Activated T-helper 2 cell treated with anti-CD3 and anti-CD28 coated beads, Interferon-gamma antibody, Interleukin-2, Interleukin-4, amounts not matched to agents 10 μg/mL and 5 μg/mL and 100 μg/mL, durations not matched to agents 14 hours and 24 hours and 36 hours (primary cell): ENCODE measurements at places on chromosomes 5 and 9. TPM values are rescaled to one million over a fixed set of nuclear protein-coding genes. Genes with fewer than 3 reads are reported as not detected.
A peak's percentile ranks its signal among the peaks of the same experiment; 100 is the strongest.

DNA sequence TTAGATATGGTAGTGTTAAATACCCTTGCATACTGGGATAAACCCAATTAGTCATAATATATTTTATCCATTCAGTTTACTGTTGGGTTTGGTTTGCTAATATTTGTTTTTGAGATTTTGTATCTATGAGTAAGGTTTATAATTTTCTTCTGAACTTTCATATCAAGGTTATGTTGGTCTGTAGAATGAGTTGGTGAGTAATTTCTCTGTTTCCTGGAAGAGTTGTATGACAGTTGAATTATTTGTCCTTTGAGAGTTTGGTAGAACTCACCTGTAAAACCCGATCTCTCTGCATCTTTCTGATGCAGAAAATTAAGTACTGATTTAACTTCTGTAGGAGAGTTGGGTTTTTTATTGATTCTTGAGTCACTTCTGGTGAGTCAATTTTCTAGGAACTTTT, 20.4 kb downstream of the DDX4 start:
- peaks cover 13% of the 10 kb centered on the region for H3K36me3 ChIP-seq
- H3K4me3 ChIP-seq = no peak overlapping the region
- H3K4me1 ChIP-seq = peaks cover 26% of the 10 kb centered on the region
- DNase-seq = no peak
- H3K27ac ChIP-seq = peak overlapping the region; percentile 68

- H3K27me3 ChIP-seq = no peaks in the 10 kb centered on the region
- DNase-seq = no peak
- H3K36me3 ChIP-seq = no peaks in the 10 kb centered on the region
- no peaks in the 10 kb centered on the region for H3K4me1 ChIP-seq
- no peak overlapping the region for H3K4me3 ChIP-seq
These were observed 105.0 kb downstream of the FBXL7 start for GRCh38 chr5:15604986-15605385.

DNA sequence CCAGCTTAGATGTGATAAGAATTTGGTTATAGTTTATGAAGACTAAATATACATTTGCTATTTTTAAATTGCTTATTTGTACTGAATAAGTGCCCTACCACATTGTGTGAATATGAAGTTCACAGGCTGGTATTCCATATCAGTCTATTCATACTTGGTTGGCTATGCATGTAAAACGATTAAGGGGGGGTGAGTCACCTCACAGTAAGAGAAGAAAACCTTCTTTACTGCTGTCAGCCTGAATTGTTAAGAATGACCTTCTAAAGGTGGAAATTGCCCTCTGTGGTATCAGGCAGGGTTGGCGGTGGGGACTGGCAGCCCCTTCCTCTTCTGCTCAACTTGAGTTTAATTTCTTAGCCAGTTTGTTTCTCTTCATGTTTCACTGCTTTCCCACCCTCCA, 127.0 kb upstream of the RPS23 start:
- H3K4me1 ChIP-seq = no peaks in the 10 kb centered on the region
- no peak overlapping the region for H3K27ac ChIP-seq
- H3K4me3 ChIP-seq = no peak overlapping the region
- H3K27me3 ChIP-seq = no peaks in the 10 kb centered on the region
- DNase-seq = no peak
- H3K36me3 ChIP-seq = no peaks in the 10 kb centered on the region

DNA sequence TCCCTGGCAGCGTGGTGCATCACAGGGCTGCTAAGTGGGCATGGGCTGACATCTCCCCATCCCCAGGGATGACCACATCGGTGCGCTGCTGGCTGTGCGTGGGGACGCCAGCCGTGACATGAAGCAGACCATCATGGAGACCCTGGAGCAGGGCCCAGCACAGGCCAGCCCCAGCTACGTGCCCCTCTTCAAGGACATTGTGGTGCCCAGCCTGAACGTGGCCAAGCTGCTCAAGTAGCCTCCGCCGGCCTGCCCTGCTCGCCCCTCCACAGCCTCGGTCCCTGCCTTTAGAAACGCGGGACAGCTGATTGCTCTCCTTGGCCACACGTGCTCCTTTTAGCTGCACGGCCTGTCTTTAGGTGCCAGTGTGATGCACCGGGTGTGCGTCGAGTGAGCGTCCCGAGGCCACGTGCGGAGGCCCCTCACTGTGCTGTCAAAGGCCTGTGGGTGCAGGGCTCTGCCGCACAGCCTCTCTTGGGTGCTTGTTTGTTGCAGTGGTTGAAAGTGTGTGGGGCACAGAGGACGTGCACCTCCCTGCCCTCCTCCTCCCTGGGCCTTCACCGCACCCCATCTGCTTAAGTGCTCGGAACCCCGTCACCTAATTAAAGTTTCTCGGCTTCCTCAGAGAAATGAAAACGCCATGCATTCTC, 23.8 kb downstream of the EXOC3 start:
- no peak for DNase-seq
- no peak overlapping the region for H3K27ac ChIP-seq
- H3K27me3 ChIP-seq = no peaks in the 10 kb centered on the region
- peaks cover 28% of the 10 kb centered on the region for H3K4me1 ChIP-seq
- no peak overlapping the region for H3K4me3 ChIP-seq
- peaks cover 70% of the 10 kb centered on the region for H3K36me3 ChIP-seq

DNA sequence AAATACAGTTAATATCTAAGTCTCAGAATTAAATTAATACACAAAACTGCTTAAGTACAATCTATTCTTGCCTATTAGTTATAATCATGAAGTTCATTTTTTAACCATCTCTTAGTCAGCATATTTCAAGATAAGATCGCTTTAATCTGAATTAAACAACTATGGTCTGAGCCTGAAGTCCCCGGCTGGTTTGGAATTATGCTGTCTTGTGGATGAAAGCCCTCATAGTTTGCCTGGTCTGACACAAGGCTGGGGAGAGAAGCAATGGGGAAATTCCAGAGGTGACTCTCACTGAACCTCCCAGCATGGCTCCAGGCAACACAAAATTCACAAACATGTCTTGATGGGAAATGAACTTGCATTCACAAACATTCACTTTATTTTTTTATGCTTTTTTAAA, 28.0 kb upstream of the GRAMD2B start:
- no peak overlapping the region for H3K27ac ChIP-seq
- H3K36me3 ChIP-seq = no peaks in the 10 kb centered on the region
- peaks cover 2% of the 10 kb centered on the region for H3K4me1 ChIP-seq
- H3K27me3 ChIP-seq = peaks cover 4% of the 10 kb centered on the region
- no peak overlapping the region for H3K4me3 ChIP-seq

- H3K4me3 ChIP-seq = no peak overlapping the region
- peaks cover 31% of the 10 kb centered on the region for H3K4me1 ChIP-seq
- H3K36me3 ChIP-seq = no peaks in the 10 kb centered on the region
- H3K27ac ChIP-seq = no peak overlapping the region
- H3K27me3 ChIP-seq = peaks cover 13% of the 10 kb centered on the region
- DNase-seq = no peak
These were observed 889 bp downstream of the PDLIM4 start for GRCh38 chr5:132258102-132259068.

DNA sequence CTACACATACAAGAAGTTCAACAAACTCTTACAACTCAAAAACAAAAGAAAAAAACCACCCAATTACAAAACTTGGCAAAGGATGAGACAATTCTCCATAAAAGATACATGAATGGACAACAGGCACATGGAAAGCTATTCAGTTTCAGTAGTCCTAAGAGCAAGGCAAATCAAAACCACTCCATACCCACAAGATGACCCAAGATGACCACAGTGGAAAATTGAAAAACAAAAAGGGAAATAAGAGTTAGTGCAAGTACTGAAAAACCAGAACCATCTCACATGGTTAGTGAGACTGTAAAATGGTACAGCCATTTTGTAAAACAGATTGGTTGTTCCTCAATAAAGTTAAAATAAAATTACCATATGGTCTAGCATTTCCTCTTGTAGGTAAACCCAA, 287.1 kb upstream of the CDH9 start:
- no peaks in the 10 kb centered on the region for H3K4me1 ChIP-seq
- H3K36me3 ChIP-seq = no peaks in the 10 kb centered on the region
- no peak overlapping the region for H3K27ac ChIP-seq
- no peak overlapping the region for H3K4me3 ChIP-seq
- no peak for DNase-seq
- no peaks in the 10 kb centered on the region for H3K27me3 ChIP-seq

DNA sequence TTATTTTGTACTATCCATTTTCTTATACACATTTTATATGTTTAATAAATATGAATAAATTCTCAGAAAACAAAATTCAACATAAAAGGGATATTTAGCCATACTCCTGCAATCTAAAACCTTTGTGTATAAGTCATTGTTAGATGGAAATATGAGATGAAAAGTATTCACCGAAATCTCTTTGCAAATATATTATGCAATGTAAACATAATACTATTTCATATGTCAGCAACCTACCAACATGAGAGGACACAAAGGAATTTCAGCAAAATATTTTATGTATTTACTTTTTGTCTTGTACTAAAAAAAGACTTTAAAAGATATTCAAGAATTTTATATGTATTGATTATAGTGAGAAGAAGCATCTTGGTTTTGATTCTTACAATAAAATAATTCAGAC, 1623.4 kb downstream of the EFNA5 start:
- H3K4me3 ChIP-seq = no peak overlapping the region
- no peaks in the 10 kb centered on the region for H3K27me3 ChIP-seq
- no peak for DNase-seq
- no peak overlapping the region for H3K27ac ChIP-seq
- H3K4me1 ChIP-seq = no peaks in the 10 kb centered on the region

DNA sequence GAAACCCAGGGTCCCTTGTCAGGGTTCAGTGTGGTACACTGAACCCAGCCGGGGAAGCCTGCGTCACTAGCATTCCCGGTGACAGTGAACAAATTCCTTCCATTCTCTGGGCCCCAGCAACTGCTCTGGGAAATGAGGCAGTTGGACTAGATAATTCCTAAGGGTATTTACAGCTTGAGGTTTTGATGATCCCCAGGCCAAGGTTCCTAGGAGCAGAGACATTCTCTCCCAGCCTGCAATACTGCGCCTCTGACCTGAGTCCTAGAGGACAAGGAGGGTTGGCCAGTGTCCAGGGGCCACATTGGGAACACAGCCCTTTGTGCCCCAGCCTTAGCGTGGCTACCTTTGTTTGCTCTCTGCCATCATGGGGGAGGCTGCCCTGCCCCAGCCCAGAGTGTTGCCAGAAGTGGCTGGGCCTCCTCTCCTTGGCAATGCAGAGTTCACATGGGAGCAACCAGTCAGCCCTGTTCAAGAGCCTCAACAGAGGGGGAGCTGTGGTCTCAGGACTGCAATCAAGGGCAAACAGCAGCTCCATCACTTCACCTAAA, 178.2 kb downstream of the SEC61B start:
- no peak for DNase-seq
- no peaks in the 10 kb centered on the region for H3K36me3 ChIP-seq
- no peak overlapping the region for H3K27ac ChIP-seq
- H3K4me3 ChIP-seq = no peak overlapping the region
- peaks cover 6% of the 10 kb centered on the region for H3K4me1 ChIP-seq

GRCh38 chr9:78626971-78627370, 330.0 kb downstream of the PSAT1 start:
- no peak overlapping the region for H3K4me3 ChIP-seq
- H3K36me3 ChIP-seq = no peaks in the 10 kb centered on the region
- no peak overlapping the region for H3K27ac ChIP-seq
- H3K4me1 ChIP-seq = no peaks in the 10 kb centered on the region
- no peak for DNase-seq
- no peaks in the 10 kb centered on the region for H3K27me3 ChIP-seq

GRCh38 chr5:15834596-15835245, 334.7 kb downstream of the FBXL7 start:
- no peak overlapping the region for H3K4me3 ChIP-seq
- no peaks in the 10 kb centered on the region for H3K4me1 ChIP-seq
- no peak for DNase-seq

GRCh38 chr9:132989414-132989996, 11.0 kb downstream of the GFI1B start:
- no peak overlapping the region for H3K4me3 ChIP-seq
- DNase-seq = no peak
- H3K27me3 ChIP-seq = peaks cover 11% of the 10 kb centered on the region
- no peak overlapping the region for H3K27ac ChIP-seq

GRCh38 chr5:168472329-168472728, 13.9 kb upstream of the RARS1 start:
- H3K4me1 ChIP-seq = no peaks in the 10 kb centered on the region
- H3K4me3 ChIP-seq = no peak overlapping the region
- peaks cover 7% of the 10 kb centered on the region for H3K27me3 ChIP-seq
- no peaks in the 10 kb centered on the region for H3K36me3 ChIP-seq
- H3K27ac ChIP-seq = no peak overlapping the region

DNA sequence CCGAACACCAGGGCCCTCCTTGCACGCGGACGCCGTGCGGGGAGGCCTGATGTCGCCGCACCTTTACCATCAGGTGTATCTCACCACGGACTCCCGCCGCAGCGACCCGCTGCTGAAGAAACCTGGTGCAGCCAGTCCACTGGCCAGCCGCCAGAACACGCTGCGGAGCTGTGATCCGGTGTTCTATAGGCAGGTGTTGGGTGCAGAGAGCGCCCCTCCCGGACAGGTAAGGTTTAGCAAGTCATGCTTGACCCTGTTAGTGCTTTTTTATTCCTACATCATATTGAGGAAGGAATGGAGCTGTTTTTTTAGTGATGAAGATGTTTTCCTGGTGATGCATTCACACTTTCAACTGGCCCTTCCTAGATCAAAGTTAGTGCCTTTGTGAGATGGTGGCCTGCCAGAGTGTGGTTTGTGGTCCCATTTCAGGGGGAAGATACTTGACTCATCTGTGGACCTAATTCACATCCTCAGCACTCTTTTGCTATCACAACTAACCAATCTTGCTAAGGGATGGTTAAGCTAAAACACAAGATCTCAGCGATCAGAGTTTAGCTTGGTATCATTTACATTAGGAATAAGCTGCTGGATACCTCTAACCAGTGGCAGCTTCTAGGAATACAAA, 2.7 kb downstream of the PCDHGC3 start:
- peaks cover 2% of the 10 kb centered on the region for H3K36me3 ChIP-seq
- no peak overlapping the region for H3K4me3 ChIP-seq
- peaks cover 83% of the 10 kb centered on the region for H3K27me3 ChIP-seq

- no peak overlapping the region for H3K27ac ChIP-seq
- H3K36me3 ChIP-seq = no peaks in the 10 kb centered on the region
- no peak overlapping the region for H3K4me3 ChIP-seq
- no peaks in the 10 kb centered on the region for H3K4me1 ChIP-seq
- DNase-seq = no peak
These were observed 61.8 kb upstream of the ARAP3 start for GRCh38 chr5:141743866-141744272.

- no peak overlapping the region for H3K4me3 ChIP-seq
- no peak overlapping the region for H3K27ac ChIP-seq
- H3K36me3 ChIP-seq = no peaks in the 10 kb centered on the region
- H3K27me3 ChIP-seq = peaks cover 39% of the 10 kb centered on the region
- H3K4me1 ChIP-seq = no peaks in the 10 kb centered on the region
- no peak for DNase-seq
These were observed 246.8 kb upstream of the DAB2 start for GRCh38 chr5:39671561-39671961.

Gene SLC46A2
- total RNA-seq = not detected in 2 replicates

Gene GRXCR2
- total RNA-seq = not detected in 2 replicates

Gene SPINK1
- not detected in 2 replicates for total RNA-seq

Gene SOX30
- total RNA-seq = 0.11 TPM in 2 replicates

Gene LCN10
- total RNA-seq = 1.2 and 1.7 TPM in 2 replicates

Gene PTPRD
- total RNA-seq = 1.1 and 1.5 TPM in 2 replicates

Gene ENG
- total RNA-seq = 27.5 and 28.1 TPM in 2 replicates
